ENCODE measurements at places on chromosomes 11 and 22. TPM values are rescaled to one million over a fixed set of nuclear protein-coding genes. Genes with fewer than 3 reads are reported as not detected.

- DNase-seq, result no peak
Observed at GRCh38 chr11:118000850-118001228, 14.6 kb downstream of the IL10RA start.

DNA sequence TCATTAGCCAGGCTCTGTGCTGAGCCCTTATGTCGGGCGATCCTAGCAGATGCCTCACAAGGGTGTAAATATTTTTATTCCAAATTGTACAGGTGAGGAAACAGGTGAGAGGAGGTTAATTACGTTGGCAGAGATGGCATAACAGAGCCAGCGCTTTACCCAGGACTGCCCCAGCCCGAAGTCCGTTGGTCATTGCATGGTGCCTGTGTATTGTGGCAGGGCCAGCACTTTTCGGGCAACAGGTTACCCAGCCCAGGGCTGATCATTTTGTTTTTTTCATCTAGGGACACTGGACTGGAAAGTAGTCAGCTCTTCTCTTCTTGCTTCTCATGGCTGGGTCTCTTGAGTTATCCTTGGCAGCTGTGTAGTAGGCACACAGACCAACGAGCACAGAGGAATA is 202.2 kb upstream of the NAV2 start:
- DNase-seq, result no peak

DNA sequence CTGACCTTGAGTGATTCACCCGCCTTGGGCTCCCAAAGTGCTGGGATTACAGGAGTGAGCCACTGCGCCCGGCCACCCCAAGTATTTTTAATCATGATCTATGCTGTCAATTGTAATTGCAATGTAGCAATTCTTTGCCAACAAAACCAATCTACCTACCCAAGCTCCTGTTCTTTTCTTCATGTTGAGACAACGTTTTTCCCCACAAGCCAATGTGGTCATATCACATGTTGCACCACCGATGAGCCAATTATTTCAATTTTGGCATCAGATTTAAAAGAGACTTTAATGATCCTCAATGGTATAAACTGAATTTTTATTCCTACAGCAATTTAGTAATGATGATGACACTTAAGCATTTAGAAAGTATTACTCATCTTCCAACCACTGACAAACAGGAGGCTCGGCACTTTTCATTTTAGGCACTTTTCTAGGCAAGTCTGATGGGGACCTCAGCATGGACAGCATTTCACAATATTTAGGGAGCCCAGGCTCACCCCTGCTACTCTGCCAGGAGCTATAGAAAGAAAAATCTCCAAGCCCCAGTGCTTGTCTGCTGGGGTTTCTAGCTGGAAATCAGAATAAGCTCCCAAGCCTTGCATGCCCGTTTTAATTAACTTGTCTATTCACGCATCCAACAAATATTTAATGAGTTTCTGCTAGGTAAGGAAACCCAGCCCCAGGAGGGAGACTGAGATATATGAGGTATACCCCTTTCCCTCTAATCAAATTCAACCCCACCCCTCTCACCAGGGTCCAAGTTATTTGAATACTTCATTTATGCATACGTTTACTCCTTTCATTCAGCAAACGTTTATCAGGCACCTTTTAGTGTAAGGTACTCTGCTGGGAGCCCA is 291.4 kb downstream of the ST3GAL4 start:
- DNase-seq, result no peak

DNA sequence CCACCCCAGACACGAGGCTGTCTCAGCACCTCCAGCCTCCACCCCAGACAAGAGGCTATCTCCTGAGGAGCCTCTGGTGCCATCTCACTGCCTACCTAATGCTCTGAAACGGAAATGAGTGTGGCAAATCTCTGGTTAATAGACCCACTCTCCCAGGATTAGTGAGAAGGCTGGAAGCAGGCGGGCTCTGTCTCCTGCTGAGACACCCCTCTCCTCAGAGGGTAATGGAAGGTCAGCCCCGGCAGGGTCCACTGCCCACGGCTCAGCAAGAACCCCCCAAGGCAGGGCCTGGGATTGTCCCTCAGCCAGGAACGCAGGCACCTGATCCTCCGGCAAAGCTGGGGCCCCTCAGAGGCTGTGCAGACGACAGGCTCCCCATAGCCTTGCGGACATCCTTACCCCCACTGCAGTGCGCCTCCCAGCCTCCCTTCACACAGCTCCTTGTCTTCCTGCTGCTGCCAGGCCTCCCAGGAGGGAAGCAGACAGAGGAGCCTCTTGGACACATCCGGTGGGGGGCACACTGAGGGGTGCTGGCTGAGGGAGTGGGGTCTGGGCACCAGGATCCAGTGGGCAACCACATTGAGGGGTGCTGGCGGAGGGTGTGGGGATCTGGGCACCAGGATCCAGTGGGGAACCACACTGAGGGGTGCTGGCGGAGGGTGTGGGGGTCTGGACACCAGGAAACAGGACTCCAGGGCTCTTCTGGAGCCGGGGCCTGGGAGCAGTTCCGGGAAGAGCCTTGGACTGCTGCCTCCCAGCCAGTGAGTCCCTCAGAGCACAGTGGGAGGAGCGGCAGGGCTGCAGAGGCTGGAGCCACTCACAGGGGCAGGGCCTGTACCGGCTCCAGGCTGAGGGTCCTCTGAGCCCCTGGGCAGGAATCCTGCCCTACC is 13.1 kb downstream of the CHID1 start:
- no peak for DNase-seq

Gene PDGFD
- 5.4 TPM for total RNA-seq

DNA sequence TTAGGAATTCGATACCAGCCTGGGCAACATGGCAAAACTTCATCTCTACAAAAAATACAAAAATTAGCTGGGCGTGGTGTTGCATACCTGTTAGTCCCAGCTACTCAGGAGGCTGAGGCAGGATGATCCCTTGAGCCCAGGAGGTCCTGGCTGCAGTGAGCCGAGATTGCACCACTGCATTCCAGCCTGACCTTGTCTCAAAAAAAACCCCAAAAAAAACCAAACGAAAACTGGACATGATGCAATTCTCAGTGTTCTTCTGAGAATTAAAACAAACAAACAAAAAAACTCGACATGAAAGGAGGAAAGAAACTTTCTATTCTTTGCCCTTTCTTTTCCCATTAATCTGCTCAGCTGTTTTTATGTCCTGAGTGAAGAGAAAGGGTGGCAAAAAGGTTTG is 7.4 kb downstream of the MED17 start:
- no peak for DNase-seq

Measured in colonic mucosa (tissue), 4 donors.